ENCODE measurements at places on chromosomes 2 and 18.

DNA sequence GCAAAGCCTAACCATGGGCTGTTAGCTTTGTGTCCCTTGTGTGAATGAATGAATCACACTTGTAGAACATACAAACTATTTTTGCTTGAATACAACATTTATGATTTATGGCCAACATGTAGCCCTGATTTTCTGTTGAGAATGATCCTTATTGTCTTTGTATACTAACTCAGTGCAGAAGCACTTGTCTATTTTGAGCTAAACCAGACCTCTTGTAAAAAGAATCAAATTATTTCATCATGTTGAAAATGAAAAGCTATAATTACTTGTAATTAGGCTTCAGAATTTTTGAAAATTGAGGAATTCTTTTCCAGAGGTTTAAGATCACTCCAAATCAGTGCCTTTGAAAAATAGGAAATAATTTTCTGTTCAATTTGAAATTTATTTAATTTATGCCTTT, 85.9 kb downstream of the ZNF407 start:
- no peak for DNase-seq

- DNase-seq, result peak; percentile 78
Measured at GRCh38 chr2:9703085-9703678, 72.4 kb upstream of the YWHAQ start.

GRCh38 chr2:133667085-133667484, 98.8 kb upstream of the NCKAP5 start:
- no peak for DNase-seq

- no peak for DNase-seq
Measured at GRCh38 chr2:26924731-26925099, 45.7 kb upstream of the MAPRE3 start.
